ENCODE measurements at places on chromosomes 6 and 20. TPM values are rescaled to one million over a fixed set of nuclear protein-coding genes. Genes with fewer than 3 reads are reported as not detected.

The BHLHE23 gene
- not detected for total RNA-seq

The VSX1 gene
- not detected for total RNA-seq

The GPSM3 gene
- total RNA-seq, result 6.9 TPM

The CAPN11 gene
- total RNA-seq, result 1.9 TPM

The CLPSL2 gene
- not detected for total RNA-seq

The NOL4L gene
- total RNA-seq, result 16.2 TPM

The MCHR2 gene
- total RNA-seq, result not detected

The XKR7 gene
- total RNA-seq, result not detected

The ZC3H12D gene
- total RNA-seq, result under 0.01 TPM

The SYCP2 gene
- 1.1 TPM for total RNA-seq

The CHMP4B gene
- 27.6 TPM for total RNA-seq

The TAB2 gene
- 19.0 TPM for total RNA-seq

The ECT2L gene
- not detected for total RNA-seq

The PLN gene
- total RNA-seq, result not detected

The GPRC6A gene
- not detected for total RNA-seq

The RIMS4 gene
- total RNA-seq, result not detected

The MDFI gene
- total RNA-seq, result 56.9 TPM

The KCNG1 gene
- 2.3 TPM for total RNA-seq

The GTPBP2 gene
- 38.7 TPM for total RNA-seq

The PAK5 gene
- total RNA-seq, result under 0.01 TPM

The TBXT gene
- not detected for total RNA-seq

The KCNK16 gene
- total RNA-seq, result not detected

The ID4 gene
- total RNA-seq, result under 0.01 TPM

The VSTM2L gene
- not detected for total RNA-seq

The CRISP3 gene
- total RNA-seq, result not detected

The SMOC2 gene
- not detected for total RNA-seq

The HLA-DMB gene
- 0.25 TPM for total RNA-seq

The TOX2 gene
- 1.0 TPM for total RNA-seq

The HLA-DMA gene
- total RNA-seq, result 1.2 TPM

The TLDC2 gene
- 0.13 TPM for total RNA-seq

The MLIP gene
- total RNA-seq, result 1.3 TPM

The GOPC gene
- 31.1 TPM for total RNA-seq

The CST1 gene
- total RNA-seq, result not detected

The TFAP2A gene
- not detected for total RNA-seq

The OR12D3 gene
- total RNA-seq, result not detected

The MYH7B gene
- not detected for total RNA-seq

The RRAGD gene
- total RNA-seq, result 0.76 TPM

The KCNB1 gene
- not detected for total RNA-seq

The CDH4 gene
- total RNA-seq, result under 0.01 TPM

Measured in dermis microvascular lymphatic vessel endothelial cell (primary cell).